ENCODE measurements at places on chromosomes 11 and 22. TPM values are rescaled to one million over a fixed set of nuclear protein-coding genes. Genes with fewer than 3 reads are reported as not detected.

Gene PATE2
- not detected for total RNA-seq

Gene OR8G5
- total RNA-seq: not detected

Gene ADAMTS8
- total RNA-seq: 11.9 TPM

DNA sequence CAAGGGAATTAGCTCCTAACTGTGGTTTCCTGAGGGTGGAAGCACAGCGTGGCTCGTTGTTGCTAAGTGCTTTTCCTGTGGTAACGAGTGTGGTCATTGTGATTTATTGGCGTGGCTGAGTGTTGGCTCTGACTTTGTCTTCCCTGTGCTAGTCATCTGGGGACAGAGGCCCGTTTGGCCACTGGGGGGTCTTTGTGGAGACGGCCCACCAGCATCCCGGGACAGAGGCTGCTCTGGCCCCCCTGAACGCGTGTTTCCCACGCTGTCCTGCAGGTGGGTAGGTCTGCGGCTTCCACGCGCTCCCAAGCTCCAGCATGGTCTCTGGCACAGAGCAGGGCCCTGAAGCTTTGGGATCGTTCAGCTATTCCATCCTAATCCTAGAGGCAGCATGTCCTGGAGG, 1040.0 kb downstream of the TBC1D22A start:
- no peak for DNase-seq

DNA sequence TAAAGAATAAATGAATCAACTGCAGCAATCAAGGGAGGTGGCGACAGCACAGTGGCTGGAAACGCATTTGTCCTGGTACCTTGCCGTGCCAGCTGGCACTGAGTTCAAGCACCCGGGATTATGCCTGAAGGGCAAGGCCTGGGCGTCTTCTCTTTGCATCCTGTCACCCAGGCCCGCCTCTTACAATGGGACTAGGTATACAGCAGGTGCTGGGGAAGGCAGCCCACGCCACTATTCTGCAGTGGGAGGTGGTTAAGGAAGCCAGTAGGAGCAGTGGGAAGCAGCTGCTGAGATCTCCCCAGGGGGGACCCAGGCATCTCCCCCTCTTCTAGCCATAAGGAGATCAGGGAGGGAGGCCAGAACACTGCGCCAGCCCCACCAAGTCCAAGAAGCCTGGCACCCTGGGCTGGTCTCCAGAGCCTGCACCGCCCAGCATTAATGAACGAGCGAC, 15.3 kb upstream of the BAIAP2L2 start:
- DNase-seq: no peak

All from sigmoid colon (tissue), 7 donors.